NCI-H226 (cell line): ENCODE measurements at places on chromosomes 5 and 9.

DNA sequence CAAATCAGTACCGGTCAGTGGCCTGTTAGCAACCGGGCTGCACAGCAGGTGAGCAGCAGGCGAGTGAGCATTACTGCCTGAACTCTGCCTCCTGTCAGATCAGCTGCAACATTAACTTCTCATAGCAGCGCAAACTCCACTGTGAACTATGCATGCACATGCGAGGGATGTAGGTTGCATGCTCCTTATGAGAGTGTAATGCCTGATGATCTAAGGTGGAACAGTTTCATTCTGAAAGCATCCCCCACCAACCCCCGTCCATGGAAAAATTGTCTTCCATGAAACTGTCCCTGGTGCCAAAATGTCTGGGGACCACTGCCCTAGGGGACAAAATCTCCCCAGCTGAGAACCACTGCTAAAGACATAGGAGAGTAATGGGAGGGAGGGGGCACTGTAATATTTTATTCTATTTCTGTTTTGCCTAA lies 51.1 kb downstream of the P4HA2 start:
- DNase-seq, result no peak

- no peak for DNase-seq
These were observed 391 bp upstream of the NRG2 start for GRCh38 chr5:140043508-140043872.

GRCh38 chr9:69379270-69379982 lies 54.4 kb downstream of the ENTREP1 start:
- DNase-seq, result peak; percentile 62

DNA sequence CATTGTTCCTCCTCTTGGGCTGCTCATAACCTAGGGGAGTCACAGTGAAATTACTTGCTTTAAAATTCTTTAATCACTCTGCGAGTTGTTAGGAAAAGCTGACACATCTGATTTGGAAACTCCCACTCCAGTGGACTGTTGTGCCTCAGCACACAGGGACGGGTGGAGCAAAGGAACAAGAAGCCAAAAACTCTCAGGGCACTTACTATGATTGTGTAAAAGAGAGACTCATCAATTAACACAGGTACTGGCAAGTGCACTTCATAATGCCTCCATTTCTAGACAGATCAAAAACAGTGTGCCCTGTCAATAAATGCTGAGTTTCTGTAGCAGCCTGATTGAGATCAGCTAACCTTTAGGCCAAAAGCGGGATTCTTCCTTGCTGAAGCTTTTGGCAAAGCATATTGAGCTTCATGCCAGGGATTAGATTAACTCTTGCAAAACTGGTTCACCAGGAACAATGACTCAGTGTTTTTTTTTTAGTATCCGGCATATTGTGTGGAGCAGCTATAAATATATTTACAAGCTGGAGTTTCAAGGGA lies 55.9 kb downstream of the TMC1 start:
- DNase-seq, result peak; percentile 67

- no peak for DNase-seq
These were observed 16.1 kb downstream of the KCNN2 start for GRCh38 chr5:114377946-114378345.

- DNase-seq, result peak; percentile 34
These were observed 41.3 kb downstream of the ZNF366 start for GRCh38 chr5:72465601-72466563.

GRCh38 chr5:140000332-140000731 lies 42.8 kb downstream of the NRG2 start:
- DNase-seq, result no peak

- DNase-seq, result no peak
These were observed 22.4 kb downstream of the MAP1B start for GRCh38 chr5:72129725-72130124.

DNA sequence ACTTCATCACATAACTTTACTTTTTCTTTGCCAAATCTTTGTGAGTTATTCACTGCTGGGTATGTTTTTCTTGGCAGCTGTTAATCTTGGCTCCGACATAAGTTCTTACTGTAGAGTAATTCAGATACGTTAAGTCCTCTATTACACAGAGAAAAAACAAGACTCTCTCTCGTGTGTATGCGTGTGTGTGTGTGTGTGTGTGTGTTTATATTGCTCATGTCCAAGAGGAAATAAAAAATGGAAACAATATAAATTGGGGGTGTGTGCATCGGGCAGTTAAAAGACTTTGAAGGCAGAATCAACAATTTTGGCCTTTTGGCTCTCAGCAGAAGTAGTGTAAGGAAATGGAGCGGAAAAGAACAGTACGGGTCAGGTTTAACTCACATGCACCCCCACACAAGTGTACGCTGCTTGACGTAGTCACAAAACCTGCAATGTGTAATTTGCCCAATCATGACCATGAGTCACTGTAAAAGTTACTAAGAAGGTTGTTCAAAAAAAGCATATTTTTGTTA lies 67.2 kb upstream of the IFNE start:
- DNase-seq, result peak; percentile 73

- no peak for DNase-seq
These were observed 200.5 kb downstream of the DRD1 start for GRCh38 chr5:175243441-175243840.

DNA sequence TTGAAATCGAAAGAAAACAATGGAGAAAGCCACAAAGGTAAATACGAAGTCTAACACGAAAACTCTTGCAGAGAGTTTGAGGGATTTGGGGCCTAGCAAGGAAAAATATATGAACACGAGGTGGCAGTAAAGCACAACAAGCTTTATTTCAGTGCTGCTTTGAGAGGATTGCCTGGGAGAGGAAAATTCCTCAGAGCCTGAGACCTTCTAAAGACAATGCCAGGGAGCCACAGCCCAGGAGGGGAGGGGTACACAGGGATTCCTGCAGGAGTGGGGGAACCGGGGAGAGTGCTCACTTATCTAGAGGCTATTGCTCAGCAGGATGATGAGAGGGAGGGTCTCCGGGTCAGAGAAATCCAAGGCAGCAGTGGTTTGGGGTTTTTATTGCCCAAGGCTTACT lies 134.9 kb upstream of the ADCY2 start:
- no peak for DNase-seq

DNA sequence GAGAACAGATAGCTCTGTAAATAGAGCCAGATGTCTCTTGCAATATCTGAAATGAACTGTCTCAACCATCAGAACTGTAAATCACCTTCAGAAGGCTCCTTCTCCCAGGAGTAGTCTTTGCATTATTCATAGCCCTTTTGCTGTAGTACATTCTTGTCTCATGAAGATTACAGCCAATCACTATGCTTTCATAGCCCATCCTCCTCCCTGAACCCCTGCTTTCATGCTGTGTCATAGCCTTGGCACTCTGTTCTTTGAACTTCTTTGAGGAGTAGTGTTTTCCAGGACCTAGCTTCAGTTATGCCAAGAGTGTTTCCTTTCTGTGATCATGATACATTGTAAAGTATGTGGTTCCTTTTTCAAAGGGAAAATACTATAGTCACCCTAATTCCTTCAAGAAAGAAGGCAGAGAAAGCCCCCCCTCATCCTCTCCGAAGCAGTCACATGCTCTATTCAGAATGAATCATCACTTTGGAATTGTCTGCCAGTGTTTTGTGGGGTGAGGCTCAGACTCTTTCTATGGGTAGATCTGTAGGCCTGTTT lies 61.1 kb downstream of the GRIA1 start:
- DNase-seq, result peak; percentile 97

DNA sequence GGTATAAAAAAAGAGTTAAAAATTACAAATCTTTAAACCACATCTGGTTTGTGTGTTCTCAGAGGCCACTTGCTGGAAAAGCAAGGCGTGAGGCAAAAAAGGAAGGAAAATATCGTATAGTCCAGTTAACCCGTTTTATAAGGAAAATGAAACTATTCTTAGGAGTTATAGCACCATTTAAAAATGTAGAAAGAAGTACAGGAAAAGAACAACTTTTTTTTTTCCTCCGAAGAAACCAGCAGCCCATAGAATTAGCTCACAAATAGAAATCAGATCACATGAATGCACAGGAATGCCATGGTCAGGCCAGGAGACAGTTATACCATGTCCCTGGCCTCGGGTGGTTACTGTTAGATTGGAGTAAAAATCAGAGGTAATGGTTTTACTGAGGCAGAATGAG lies 241.6 kb downstream of the FBXL7 start:
- DNase-seq, result no peak

- DNase-seq, result no peak
These were observed 112.2 kb downstream of the ZNF608 start for GRCh38 chr5:124634228-124634739.

GRCh38 chr9:105126226-105126625 lies 118.2 kb upstream of the SLC44A1 start:
- peak; percentile 19 for DNase-seq

DNA sequence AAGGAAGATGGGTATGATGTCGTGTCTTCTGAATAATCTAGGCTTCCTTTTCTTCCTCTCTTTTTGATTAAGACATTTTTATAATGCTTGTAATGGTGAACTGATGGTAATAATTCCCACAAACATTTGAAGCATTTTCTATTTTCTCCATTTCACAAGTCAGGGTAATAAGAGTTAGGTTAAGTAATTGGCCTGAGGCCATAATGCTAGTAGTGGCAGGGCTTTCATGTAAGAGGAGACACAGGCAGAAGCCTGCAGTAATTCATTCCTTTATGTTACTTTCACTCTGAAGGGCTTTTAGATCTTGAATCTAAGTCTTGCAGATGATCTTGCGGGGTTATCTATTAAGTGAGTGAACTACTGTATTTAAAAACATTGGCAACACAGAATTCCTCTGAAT lies 374.9 kb downstream of the MAT2B start:
- peak; percentile 37 for DNase-seq

- DNase-seq, result no peak
These were observed 76.6 kb downstream of the GOLM1 start for GRCh38 chr9:86022687-86023266.

DNA sequence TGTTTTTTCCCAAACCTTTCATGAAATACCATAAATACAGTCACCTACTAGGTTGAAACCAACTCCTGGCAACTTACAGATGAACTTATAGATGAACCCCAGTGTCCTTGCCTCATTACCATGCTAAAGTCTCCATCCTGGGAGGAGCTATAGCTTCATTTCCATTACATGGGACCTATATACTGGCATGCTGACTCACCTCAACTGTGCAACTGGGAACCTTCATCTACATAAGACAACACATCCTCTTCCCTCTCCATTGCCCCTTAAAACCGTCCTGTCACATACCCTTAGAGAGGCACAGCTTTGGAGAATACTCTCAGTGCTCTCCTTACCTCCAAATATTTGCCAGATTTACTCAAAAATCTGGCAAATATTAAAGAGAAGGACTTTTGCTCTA lies 638.3 kb downstream of the HTR1A start:
- no peak for DNase-seq

- DNase-seq, result peak; percentile 72
These were observed 124.3 kb upstream of the SLC12A2 start for GRCh38 chr5:127959152-127959764.

GRCh38 chr9:96327694-96328352 lies 25.8 kb upstream of the HSD17B3 start:
- peak; percentile 29 for DNase-seq

DNA sequence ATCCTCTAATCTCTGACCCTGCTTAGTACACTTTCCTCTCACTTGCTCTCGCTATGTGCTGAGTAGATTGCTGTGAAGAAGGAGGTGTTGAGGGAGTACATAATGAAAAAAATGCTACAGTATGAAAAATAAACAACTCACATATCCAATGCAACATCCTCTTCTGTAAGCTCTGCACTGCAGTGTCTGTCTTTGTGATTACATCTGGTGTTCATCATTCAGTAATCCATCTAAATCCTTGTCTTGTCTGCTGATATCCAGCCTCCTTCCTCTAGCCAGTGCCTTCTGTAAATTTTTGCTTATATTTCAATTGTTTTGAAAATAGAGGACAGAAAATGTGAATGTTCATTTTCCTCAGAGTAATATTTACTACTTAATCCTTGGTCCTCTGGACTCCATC lies 57.4 kb upstream of the CDH12 start:
- DNase-seq, result no peak

DNA sequence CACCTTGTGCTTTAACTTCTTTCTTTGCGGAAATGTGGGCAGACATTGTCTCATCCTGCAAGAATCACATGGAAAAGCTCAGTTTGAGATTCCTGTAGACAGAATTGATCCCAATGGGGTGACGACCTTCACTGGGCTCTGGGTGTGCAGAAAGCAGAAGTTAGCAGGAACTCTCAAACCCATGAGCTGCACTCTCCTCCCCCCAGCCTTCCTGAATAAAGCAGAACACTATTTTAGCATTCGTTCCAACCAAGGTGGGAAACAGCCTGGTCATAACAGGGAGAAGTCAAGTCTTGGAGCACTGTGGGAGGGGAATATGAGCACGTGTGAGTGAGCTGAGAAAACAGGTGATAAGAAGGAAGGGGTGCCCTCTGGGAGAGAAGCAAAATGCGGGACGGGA lies 87.4 kb upstream of the FER start:
- DNase-seq, result no peak

GRCh38 chr5:72036951-72037350 lies 70.3 kb upstream of the MAP1B start:
- DNase-seq, result peak; percentile 70

GRCh38 chr9:89036891-89037290 lies 45.6 kb downstream of the S1PR3 start:
- DNase-seq, result no peak

- DNase-seq, result no peak
These were observed 2.7 kb downstream of the UBAC1 start for GRCh38 chr9:135958485-135958884.

DNA sequence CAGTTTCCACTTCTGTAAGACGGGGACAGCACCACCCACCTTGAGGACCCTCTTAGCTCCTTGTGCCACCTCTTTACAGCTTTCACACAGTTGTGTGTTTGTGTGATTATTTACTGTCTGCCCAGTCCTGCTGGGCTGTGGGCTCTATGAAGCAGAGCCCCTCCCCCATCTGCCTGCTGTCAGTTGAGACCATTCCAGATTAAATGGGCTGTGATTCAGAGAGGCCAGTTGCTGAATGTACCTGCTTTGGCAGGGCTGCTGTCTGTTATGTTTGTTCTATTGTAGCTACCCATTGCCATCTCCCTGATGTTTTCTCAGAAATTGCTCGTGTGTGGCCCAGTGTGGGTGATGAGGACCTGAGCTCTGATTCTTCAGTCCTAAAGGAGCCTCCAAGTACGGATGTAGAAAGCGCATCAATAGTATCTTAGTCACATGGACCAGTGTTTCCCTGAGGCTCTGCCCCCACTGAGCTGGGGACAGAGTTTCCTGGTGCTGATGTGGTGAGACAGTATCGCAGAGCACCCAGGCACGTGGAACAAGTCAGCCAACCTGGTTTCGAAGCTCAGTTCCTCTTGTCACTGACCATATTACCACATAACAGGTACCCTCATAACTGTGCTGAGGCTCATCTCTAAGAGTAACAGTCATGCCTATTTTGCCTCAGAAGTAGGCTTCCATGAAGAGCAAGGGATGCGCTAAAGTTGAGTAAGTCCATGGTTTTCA lies 3.7 kb downstream of the ANGPTL2 start:
- DNase-seq, result no peak

- DNase-seq, result no peak
These were observed 905 bp downstream of the CDK9 start for GRCh38 chr9:127786773-127787104.

DNA sequence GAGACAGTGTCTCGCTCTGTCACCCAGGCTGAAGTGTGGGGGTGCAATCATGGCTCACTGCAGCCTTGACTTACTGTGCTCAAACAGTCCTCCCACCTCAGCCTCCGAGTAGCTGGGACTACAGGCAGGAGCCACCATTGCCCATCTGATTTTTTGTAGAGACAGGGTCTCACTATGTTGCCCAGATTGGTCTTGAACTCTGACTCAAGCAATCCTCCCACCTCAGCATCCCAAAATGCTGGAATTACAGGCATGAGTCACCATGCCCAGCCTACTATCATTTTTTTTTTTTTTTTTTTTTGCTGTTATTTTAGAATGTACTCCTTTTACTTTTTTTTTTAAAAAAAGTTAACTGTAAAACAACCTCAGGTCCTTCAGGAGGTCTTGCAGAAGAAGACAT lies 449.0 kb downstream of the CCDC171 start:
- DNase-seq, result peak; percentile 23

GRCh38 chr5:51387884-51388275 lies 4.6 kb downstream of the ISL1 start:
- no peak for DNase-seq
